ENCODE measurements at places on chromosomes 6 and 20.

GRCh38 chr6:127392301-127392700 is 48.9 kb upstream of the ECHDC1 start:
- no peak for DNase-seq

DNA sequence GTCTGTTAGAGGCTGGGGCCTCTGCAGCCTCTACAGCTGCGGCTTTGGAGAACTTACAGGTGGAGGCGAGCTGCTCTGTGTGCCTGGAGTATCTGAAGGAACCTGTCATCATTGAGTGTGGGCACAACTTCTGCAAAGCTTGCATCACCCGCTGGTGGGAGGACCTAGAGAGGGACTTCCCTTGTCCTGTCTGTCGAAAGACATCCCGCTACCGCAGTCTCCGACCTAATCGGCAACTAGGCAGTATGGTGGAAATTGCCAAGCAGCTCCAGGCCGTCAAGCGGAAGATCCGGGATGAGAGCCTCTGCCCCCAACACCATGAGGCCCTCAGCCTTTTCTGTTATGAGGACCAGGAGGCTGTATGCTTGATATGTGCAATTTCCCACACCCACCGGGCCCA is 2.6 kb downstream of the TRIM39 start:
- no peak for DNase-seq

- DNase-seq = no peak
These were observed 228.2 kb downstream of the MYLK4 start for GRCh38 chr6:2522521-2522920.

- no peak for DNase-seq
These were observed 310.6 kb upstream of the MANEA start for GRCh38 chr6:95266537-95267258.

GRCh38 chr20:4637081-4637797 is 84.5 kb upstream of the PRND start:
- DNase-seq = no peak

- DNase-seq = peak; percentile 80
These were observed 190.2 kb downstream of the TSHZ2 start for GRCh38 chr20:53162251-53162835.

DNA sequence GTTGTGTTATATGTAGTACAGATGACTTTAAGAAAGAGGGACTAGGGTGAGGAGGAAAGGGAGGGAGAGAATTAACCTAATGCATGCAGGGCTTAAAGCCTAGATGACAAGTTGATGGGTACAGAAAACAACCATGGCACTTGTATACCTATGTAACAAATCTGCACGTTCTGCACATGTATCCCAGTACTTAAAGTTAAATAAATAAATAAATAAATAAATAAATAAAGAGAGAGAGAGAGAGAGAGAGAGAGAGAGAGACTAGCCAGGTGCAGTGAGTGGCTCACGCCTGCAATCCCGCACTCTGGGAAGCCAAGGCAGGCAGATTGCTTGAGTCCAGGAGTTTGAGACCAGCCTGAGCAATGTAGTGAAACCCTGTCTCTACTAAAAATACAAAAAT is 11.5 kb upstream of the CARMIL1 start:
- DNase-seq = no peak

DNA sequence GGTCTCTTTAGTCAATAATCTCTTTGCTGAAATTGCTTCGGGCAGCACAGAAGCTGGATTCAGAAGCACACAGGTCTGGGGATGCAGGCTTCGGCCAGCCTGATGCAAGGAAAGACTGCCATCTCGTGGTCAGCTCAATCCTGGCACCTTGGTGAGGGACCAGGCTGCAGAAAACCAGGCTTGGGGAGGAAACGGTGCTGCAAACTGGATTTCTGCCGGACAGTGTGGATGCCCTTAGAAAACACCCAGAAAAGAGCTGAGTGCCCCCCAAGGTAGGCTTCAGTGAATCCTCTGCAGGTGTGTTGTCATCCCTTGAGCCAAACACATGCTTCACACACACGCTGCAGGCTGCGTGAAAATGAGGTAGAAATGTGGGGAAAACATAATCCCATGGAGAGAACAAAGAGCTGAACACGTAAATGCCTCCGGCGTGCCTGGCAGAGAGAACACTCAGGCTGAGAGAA is 89.8 kb upstream of the PAX1 start:
- DNase-seq = peak; percentile 78

DNA sequence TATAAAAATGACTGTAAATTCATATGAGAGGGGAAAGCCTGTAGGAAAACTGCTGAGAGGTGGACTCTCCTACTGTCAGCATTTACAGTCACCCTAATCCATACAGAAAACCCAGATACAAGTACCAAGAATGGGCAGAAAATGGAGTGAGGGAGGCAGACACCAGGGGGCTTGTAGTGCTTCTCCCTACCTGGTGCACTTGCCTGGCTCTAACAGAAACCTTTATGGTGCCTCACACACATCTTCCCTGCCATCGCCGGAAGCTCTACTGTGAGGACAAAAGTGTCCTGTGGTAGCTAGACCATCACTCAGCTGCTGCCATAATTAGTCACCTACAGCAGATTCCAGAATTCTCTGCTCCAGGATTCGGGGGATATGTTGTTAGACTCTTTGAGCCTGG is 441.3 kb downstream of the TFAP2B start:
- DNase-seq = peak; percentile 3

- peak; percentile 90 for DNase-seq
These were observed 30.9 kb downstream of the ANGPT4 start for GRCh38 chr20:884983-885952.

- no peak for DNase-seq
These were observed 738.1 kb downstream of the HDGFL1 start for GRCh38 chr6:23307516-23307915.

GRCh38 chr20:3093861-3094361 is 9.4 kb upstream of the AVP start:
- no peak for DNase-seq

- DNase-seq = no peak
These were observed 443.8 kb upstream of the SPTLC3 start for GRCh38 chr20:12564979-12565378.

GRCh38 chr6:73216859-73217258 is 8.4 kb downstream of the KHDC1L start:
- DNase-seq = no peak

DNA sequence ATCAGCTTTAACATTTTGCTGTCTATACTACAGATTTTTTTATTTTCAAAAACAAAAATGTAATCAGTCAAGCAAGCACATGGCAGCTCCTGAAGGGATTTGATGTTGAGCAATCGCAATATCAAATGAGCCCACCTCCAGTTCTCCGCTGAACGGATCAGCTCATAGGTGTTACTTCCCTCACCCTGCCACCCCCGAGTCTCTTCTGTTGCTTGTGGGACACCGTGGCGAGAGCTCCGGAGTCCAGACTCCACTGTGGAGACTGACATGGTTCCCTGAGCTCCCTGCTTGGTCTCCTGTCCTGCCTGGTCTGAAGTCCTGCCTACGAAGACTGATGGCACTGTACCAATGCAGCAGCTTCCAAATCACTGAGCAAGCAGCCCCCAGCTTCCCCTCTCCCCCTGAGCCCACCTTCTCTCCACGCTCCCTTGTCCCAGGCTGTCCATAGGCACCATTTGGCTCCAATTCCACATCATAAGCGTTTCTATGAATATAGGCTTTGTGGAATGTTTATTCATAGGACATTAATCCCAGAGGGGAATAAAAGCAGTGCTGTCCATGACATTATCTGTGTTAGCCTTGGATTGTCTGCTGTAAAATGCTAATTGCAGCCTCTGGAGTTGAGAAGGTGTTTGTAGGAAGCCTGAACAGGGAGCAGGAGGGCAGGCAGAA is 162.2 kb downstream of the LY86 start:
- no peak for DNase-seq

GRCh38 chr20:35131934-35132333 is 15.2 kb downstream of the EDEM2 start:
- DNase-seq = no peak

GRCh38 chr20:63270606-63271325 is 1.8 kb upstream of the ARFGAP1 start:
- no peak for DNase-seq

DNA sequence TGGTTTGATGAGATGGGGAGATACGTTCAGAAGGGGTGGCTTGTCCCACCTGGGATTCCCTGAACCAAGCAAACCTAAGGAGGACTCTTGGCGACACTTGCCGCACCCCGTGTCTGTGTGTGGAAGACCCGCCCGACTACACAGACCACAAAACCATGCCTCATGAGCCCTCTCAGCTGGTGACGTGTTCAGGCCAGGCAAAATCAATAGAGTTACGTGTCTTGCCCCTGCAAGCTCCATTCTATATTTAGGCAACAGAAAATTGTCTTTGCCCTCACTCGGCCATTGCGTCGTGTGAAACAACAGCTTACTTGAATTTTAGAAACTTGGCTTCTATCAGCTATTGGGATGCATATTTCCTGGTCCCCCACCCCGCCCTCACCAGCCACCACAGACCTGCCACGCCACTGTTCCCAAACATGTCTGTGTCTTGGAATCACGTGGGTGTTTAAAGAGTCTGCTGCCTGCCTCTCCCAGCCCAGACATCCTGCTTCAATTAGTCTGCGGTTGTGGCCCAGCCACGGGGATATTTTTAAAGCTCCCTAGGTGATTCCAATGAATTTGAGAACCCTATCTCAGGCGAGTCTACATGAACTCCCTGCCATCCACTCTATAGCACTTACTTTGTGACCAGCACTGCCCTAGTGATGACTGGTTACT is 279.2 kb upstream of the EXOC2 start:
- DNase-seq = no peak

- peak; percentile 40 for DNase-seq
These were observed 144.2 kb downstream of the MYO6 start for GRCh38 chr6:75893058-75893775.
